CD4-positive, alpha-beta memory T cell (primary cell): ENCODE measurements at places on chromosomes 11 and 22.

DNA sequence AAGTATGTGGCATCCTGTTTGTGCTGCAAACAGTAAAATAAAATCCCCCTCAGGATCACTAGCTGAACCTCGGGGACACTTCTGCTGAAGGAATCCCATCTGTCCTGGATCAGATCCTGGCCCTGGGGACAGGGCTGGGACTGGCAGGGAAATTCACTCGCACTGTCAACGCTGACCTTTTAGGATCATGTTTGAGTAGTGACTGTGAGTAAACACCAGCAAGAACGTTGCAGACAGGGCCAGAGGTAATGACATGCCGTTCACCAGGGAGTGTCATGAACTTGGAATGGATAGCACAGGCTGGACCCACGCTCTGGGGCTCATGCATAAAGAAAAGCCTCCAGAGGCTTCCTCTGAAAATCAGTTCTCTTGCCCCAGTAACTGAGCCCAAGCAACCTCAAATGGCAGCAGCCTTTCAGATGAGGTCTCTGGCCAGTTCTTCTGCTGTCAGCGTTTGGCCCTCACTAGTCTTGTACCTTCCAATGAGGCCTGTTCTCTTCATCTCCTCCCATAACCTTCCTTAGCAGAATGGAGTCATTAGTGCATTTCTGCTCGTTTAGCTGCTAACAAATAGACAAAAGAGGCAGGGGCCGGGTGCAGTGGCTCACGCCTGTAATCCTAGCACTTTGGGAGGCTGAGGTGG is 51.0 kb upstream of the BARX2 start:
- no peak for DNase-seq

DNA sequence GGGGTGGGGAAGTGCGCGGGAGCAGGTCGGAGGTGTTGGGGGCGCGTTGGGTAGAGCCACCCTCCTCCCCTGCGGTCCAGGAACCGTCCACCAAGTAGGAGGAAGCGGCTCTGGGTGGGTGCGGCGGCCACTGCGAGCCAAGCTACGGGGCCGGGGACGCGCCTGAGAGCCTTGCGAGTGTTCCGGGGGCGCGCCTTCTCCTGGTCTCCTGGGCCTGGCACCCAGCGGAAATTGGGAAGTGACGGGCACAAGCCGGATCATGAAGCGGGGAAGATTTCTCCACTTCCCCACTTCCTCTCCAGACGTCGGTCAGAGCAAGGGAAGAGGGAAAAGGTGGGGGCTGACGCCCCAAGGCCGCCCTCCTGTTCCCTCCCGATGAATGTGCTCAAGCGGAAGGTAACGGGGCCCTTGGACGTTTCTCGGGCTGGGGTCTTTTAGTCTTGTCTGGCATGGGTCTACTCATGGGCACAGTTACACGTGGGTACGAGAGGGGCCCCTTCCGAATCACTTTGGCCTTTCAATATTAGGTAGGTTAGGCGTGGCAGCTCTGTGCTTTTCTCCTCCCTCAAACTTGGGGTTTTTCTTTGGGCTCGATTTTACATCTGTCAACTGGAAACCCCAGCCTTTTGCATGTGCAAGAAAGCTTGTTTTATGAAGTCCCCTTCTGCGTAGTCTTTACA is 865 bp downstream of the RBM14 start:
- peak; percentile 42 for DNase-seq

- no peak for DNase-seq
Measured at GRCh38 chr11:77300695-77301094, 791 bp downstream of the GDPD4 start.

DNA sequence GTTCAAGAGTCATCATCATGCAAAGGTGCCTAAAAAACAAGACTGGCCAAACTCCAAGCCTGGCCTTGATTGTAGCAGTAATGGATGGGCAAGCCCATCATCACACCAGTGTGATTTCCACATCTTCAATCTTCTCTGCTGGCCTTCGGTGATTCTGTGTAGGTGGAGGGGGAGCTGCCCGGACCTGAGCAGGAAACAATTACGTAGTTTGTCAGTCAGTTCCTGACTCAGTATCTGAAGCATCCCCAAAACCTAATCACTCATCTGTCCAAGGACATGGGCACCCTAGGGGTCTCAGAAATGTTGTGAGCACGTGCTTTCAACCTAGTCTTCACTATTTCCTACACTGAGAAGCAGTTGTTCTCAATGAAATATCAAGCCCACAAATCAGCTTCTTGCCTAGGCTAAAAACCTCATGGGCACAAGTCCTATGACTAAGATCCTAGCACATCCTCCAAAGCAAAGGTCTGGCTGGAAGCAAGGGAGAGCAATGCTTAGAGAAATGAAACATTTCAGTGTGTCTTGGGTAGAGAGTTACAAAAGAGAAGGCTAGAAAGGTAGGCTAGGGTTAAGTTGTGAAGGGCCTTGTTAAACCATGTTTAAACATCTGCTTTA is 24.6 kb downstream of the ATG16L2 start:
- no peak for DNase-seq

DNA sequence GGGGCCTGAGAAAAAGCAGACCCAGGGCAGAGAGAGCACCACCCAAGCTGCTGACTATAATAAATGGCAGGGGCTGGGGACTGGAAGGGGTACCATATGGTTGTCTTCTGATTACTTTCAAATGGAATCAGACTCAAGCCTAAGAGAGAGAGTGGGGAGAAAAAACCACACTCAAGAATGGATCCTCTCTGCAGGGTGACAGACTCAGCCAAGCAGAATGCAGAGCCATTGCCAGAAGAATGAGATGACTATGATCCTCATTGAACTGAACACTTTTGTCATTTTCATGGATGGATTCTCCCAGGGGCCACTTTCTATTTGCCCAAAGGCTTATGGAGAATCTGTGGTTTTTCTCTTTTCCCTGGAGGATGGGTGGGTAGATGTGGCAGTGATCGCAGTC is 8.7 kb downstream of the UBASH3B start:
- no peak for DNase-seq
